Stimulated activated CD4-positive, alpha-beta T cell treated with anti-CD3 and anti-CD28 coated beads, TNF-alpha, amount 100 ng/mL, for 1 hour (primary cell): ENCODE measurements at places on chromosomes 5 and 9.

GRCh38 chr5:142915813-142916424, 145.7 kb downstream of the ARHGAP26 start:
- no peak for DNase-seq

GRCh38 chr9:76980566-76980965, 38.9 kb upstream of the FOXB2 start:
- DNase-seq: no peak

- DNase-seq: no peak
Measured at GRCh38 chr9:119026120-119026519, 343.1 kb downstream of the BRINP1 start.

GRCh38 chr5:123610665-123611405, 98.9 kb downstream of the CSNK1G3 start:
- DNase-seq: no peak

DNA sequence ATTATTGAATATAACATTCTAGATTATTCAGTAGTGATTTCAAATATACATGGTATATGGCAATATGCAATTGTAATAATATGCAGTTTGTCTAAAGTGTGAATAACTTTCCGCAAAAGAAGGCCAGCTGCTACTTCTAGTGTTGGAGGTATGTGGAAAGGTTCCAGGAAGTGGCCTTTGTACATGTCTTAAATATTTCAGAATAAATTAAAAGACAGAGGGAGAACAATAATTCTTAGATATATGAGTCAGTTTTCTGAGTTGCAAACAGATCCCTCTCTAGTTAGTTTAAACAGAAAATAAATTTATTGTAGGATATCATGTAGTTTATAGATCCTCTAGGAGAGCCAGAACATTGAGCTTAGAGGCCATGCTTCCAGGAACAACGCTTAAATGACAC, 210.8 kb upstream of the ELL2 start:
- no peak for DNase-seq

- no peak for DNase-seq
Measured at GRCh38 chr5:96256795-96257470, 176.1 kb downstream of the PCSK1 start.

DNA sequence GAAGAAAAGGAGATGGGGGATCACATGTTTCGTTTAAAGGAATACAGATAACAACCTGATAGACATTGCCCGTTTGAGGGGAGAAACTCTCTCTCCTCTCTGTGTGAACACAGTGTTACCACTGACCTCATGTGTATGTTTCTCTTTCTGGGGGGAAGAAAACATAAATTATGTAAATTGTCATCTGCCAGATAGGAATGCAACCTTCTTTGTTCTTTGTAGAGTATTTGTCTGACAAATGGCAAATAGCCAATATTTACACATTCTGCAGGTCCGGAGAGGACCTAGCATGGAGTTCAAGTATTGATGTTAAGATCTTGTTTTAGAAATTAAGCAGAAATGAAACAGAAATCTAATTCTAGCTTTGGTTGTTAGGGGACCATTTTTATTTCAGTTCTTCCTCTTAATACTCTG, 276.3 kb downstream of the SAXO1 start:
- DNase-seq: no peak

DNA sequence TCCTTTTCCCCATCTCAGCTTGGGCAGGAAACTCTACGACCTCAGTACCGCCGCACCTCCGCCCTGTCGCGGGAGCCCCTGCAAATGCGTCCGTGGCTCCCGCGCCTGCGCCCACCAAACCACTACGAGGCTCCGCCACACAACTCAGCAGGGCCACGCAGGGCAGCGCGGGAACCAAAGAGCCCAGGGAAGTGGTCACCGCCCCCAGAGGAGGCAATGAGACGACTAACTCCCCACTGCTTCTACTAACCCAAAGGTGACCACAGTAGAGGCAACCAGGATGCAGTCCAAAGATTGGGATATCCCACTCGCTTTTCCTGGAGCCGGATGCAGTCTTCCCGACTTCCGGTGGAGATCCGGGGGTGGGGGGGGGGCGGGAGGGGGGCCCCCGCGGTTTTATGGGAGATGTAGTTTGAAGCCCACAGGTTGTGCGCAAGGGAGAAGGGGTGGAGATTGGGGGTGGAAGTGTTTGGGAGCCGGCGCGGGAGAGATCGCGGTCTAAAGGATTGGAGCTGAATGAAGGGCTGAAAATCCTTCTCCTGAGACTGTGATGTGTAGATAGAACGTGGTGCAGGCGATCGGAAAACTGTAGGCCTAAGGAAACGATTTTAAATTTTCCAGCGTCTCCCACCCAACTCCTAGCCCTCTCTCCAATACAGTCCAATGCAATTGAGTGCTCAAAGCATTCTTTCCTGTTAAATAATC, at the start of gene NUDT12:
NUDT12 (minus strand) TSS at position 337 of the 705 bp plus-strand sequence. CDS start 2,541 bp downstream, outside the sequence.
- DNase-seq: no peak

DNA sequence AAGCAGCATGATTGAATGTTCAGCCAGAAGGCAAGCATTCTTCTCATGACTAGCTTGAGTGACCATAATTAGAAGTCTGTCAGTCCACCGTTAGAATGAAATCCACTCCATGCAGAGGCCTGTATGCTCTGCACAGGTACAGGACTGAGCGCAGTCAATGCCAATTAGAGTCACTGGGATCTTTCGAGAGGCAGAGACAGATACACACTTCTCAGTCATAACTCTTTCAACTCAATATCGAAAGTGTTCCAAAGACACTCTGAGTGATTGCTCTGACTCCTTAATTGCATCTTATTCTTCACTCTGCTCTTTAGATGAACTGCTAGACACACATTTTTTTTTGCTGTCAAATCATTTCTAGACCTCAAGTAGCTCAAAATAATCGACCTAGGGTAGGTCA, 203.6 kb downstream of the GABRB2 start:
- no peak for DNase-seq

DNA sequence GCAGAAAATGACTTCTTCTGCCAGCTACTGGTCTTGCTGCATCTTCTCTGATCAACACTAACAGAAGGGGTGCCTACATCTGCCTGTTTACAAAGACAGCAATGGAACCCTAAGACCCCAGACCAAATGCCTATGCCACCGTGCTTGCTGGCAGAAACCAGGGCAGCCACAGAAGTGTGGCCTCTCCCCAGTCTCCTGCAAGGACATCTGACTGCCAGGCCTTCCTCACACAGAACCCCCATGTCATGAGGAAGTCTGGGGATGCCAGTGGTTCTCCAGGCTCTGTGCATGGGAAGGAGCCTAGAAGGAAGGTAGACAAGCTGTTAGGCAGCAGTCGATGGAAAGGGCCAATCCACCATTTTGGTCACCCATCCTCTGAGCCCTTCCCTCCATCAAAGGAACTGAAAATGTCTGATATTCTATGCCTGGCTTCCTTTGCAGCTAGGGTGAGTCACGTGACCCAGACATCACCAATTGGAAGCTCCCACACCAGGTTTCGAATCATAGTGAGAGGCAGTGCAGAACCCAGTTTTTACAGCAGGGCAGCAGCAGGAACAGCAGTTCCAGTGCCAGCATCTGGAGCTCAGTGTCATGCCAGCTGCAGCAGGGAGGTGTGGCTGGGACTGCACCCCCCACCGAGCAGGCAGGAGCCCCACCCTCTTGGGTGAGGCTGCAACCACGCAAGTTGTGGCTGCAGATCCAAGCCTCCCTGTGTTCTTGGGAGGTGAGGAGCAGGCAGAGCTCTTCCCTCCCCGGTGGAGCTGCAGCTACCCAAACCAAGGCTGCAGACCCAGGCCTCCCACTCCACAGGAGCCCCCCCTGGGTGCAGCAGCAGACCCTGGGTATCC, 123.4 kb downstream of the OLFM1 start:
- no peak for DNase-seq

GRCh38 chr9:125462861-125463291, 201.2 kb downstream of the GAPVD1 start:
- DNase-seq: no peak

DNA sequence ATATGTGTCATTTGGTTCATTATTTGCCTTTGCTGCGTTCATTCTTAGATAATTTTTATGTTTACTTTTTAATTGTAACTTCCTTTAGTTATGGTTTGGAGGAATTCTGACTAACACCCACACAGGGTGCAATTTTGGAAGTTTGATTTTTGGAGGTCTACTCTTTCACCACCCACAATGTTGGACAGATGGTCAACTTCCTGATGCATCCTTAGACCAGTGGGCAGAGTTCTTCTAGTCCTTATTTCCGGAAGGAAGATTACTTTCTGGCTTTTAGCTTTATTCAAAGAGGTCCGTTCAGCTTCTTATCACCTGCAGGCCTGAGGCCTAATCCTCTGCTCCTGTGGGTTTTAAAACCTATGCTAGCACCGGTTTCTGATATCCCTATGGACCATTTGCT, 126.7 kb downstream of the MTX3 start:
- no peak for DNase-seq

- no peak for DNase-seq
Measured at GRCh38 chr9:84935528-84936117, 266.1 kb downstream of the NTRK2 start.

DNA sequence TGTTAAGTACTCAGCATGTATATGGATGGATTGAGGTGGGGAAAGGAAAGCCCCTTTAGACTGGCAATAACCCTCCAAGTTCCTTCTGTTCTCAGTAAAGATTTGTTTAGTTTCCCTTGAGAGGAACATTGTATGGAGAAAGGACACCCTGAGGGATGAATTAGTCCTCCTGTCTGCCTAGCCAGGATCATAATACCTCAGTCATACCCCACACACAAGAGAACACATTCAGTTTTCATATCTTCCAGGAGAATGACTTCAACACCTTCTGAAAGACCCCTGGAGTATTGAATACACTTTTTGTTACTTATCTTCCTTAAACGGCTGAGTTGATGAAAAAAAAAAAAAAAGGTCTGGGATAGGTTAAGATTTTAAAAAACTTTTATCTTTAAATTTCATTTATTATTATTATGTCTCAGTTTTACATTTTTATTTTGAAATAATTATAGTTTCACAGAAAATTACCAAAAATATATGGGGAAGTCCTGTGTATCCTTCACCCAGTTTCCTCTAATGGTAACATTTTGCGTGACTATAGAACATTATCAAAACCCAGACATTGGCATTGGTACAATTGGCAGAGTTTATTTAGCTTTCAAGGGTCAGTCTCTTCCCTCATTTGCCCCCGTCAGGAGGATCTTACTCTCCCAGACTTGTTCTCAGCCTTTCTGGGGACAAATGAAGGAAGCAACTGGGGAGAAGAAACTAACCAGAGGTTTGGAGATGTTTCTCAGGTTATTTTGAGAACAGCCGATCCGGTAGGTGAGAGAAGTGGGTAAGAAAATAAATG, 88.0 kb downstream of the ACTBL2 start:
- DNase-seq: no peak

DNA sequence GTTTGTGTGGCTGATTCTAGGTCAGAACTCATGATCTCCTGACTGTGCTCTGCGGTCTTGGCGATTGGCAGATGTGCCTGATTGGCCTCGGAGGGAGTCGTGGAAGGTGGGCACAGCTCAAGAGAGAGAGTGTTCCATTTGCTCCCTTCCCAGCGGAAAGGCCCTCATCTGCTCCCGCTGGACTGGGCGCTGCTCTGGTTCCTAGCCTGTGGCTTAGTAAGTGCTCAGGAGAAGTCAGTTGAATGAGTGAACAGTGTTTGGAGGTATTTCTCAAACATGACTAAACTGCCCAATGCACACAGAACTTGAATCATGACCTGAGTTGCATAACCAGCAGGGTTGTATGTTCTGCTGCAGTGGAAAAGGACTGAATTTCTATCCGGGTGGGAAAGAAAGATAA, 120.2 kb upstream of the PITX1 start:
- no peak for DNase-seq
